Suppressor macrophage treated with lipopolysaccharide for 4 hours (primary cell): ENCODE measurements at places on chromosomes 2 and 18.

DNA sequence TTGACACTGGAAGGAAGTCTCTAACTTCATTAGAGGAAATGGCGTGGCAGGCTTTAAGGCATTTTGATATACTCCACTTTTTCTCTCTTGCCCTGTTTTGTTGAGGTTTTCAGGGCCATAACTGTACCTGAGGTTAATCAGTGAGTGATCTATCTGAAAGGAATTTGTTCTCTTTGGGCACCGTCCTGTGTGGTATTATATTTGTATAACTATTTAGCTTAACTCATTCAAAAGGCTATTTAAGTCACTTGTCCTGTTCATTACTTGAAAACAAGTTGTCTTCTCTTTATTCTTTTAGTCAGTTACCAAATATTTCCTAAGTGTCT lies 180.4 kb downstream of the NEDD4L start:
- no peak for DNase-seq

- no peak for DNase-seq
These were observed 39.5 kb downstream of the MTERF4 start for GRCh38 chr2:241062389-241063092.

DNA sequence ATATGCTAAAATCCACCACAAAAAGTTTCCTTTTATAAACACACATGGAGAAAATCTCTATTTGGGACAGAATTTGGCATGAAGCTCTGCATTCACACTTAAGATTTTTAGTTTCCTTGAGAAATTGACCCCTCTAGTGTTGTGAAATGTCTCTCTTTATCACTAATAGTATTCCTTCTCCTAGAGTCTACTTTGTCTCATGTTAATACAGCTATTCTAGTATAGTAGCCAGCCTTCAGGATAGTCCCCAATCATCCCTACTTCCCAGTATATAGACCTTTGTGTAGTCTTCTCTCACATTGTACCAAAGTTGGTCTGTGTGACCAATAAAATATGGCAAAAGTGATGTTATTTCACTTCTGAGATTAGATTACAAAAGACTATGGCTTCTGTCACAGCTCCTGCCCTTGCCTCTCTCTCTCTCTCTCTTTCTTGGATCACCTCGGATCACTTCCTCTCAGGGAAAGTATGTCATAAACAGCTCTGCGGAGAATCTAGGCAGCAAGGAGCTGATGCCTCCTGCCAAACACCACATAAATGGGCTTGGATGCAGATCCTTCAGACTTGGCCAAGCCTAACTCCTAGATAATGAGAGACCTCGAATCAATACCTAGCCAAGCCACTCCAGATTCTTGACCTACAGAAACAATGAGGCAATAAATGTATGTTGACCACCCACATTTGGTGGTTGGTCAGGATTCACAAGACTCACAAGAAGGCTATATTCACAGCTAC lies 59.7 kb upstream of the NABP1 start:
- peak; percentile 65 for DNase-seq

- no peak for DNase-seq
These were observed 195.5 kb downstream of the LNPK start for GRCh38 chr2:175806570-175806969.

GRCh38 chr2:68438455-68439303 lies 28.4 kb downstream of the FBXO48 start:
- DNase-seq: peak; percentile 72

- DNase-seq: no peak
These were observed 812.5 kb upstream of the CHAC2 start for GRCh38 chr2:52955079-52955478.

DNA sequence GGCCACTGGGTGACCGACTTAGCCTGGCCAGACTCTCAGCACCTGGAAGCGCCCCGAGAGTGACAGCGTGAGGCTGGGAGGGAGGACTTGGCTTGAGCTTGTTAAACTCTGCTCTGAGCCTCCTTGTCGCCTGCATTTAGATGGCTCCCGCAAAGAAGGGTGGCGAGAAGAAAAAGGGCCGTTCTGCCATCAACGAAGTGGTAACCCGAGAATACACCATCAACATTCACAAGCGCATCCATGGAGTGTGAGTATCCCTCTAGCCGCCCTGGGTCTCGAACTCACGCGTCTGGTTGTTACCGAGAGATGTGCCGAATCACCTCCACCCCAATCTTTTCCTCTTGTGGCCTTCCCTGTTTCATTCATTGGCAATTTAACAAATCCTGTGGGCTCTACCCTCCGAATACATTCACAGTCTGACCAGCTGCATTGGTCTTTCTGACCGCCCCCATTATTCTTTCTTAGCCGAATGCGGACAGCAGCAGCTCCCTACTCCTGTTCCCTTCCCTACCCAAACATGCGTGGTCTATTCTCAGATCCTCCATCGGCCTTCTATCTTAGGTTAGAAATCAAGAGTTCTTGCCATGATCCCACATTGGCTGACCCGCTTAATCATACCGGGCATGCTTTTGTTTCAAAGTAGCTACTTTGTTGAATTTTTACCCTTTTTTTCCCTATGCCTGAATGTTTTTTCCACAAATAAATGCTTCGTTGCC lies 631 bp downstream of the RPL31 start:
- DNase-seq: peak; percentile 16

DNA sequence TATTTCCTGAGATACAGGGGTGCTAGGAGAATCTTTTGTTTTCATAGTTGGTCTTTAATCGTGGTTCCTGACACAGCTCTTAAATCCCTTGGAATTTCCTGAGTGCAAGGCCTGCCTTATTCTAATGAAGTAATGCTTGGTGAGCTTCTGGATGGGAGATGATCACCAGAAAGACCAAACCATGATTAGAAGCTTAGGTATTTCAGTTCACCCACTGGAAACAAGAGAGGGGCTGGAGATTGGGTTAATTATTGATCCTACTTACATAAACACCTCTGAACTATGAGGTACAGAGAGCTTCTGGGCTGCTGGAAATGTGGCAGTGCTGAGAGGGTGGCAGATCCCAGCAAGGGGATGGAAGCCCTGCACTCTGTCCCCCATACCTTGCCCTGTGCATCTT lies 406.8 kb downstream of the THSD7B start:
- no peak for DNase-seq

DNA sequence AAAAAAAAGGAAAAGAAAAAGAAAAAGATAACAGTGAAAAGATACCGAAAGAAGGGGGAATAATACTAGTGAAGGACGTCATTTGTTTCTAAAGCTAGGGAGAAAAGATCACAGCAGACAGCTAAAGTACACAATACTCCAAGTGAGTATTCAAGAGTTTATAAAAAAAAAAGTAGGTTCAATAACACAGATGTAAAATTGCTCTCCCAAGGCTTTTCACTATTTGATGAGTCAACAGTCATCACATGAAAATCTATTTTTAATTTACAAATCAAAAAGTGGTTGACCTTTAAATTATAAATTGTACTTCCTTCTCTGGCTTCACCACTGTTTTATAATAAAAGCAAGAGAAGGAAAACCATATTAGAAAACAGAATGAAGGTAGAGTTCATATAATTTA lies 144.0 kb downstream of the ZRANB3 start:
- DNase-seq: no peak

GRCh38 chr2:227460070-227460485 lies 11.9 kb upstream of the AGFG1 start:
- peak; percentile 36 for DNase-seq

DNA sequence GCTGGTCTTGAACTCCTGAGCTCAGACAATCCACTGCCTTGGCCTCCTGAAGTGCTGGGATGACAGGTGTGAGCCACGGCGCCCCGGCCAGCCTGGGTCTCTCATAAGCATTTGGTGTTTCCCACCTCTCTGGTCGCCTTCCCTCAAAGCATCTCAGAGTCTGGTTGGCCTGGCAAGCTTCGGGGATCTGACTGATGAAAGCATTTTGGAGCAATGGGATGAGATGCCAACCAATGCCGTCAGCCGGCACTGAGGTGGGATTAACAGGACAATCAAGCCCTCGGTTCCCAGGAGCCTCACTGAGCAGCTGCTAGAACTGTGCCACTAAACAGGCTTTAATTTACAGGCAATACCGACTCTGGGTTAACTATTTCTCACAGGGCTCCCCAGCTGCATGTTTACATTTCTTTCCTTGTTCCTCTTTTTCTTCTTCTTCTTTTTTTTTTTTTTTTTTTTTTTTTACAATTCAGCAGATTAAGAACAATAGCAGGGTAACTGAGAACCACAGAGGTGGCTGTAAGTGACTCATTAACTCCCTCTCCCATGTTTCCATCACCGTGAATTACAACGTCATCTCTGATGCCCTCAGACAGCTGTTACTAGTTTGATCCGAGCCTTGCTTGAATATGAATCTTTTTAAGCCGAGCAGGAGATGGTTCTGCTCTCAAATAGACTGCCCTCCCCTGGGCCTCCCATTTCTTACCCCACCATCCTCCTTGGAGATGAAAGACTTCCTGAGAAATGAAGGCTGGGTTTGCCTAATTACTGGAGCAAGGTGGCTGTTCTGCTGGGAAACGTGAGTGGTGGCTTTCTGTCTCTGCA lies 37.9 kb downstream of the ODC1 start:
- DNase-seq: peak; percentile 84

- DNase-seq: no peak
These were observed 370.3 kb downstream of the SETBP1 start for GRCh38 chr18:45050712-45051601.

DNA sequence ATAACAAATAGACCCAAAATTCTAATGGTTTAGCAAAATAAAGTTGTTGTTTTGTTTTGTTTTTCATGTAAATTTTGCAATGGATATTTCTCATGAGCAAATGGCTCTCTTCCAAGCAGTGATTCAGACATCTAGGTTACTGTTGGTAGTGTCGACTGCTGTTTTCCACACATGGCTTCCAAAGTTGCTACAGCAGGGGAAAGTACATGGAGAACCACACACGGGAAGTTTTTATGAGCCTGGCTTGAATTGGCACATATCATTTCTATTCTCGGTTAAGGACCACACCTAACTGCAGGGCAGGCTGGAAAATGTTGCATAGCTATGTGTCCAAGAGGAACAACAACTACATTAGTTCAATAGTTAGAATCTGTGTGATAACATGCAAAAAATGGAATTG lies 262.1 kb downstream of the GALNT13 start:
- DNase-seq: no peak

DNA sequence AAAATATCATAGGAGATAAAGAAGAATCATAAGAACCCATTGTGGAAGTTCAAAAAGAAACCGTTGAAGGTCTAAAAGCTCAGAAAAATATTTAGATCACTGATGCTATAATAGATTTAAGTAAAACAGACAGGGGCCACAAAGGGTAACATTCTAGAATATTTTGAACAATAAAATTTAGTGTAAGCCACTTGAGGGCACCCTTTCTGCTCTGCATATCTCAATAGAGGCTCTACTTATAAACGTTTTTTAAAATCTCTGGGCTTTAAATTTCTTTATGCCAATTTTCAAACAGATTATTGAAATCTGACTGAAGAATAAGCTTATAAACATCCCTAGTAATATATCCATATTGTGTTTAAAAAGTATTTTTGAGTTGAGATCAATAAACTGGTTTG lies 57.6 kb upstream of the IL1RL1 start:
- no peak for DNase-seq

DNA sequence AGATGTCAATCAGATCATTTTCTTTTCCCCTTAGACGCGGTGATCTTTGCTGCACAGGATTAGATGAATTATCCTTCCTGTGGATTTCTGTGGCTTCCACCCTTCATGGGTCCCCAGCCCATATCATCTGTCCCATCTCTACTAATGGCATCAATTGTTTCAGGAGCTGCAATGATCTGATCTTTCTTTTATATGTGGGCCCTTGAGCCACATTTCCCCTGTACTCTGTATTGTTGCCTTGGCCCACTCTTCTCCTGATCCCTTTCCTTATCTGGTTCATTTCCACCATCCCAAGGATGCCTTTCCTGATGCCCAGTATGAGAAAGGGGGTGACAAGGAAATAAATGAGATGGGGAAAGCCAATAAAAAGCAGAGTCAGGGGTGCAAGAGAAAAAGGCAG lies 24.7 kb downstream of the SP140 start:
- no peak for DNase-seq

GRCh38 chr18:3851159-3851558 lies 401.2 kb downstream of the TGIF1 start:
- peak; percentile 61 for DNase-seq

DNA sequence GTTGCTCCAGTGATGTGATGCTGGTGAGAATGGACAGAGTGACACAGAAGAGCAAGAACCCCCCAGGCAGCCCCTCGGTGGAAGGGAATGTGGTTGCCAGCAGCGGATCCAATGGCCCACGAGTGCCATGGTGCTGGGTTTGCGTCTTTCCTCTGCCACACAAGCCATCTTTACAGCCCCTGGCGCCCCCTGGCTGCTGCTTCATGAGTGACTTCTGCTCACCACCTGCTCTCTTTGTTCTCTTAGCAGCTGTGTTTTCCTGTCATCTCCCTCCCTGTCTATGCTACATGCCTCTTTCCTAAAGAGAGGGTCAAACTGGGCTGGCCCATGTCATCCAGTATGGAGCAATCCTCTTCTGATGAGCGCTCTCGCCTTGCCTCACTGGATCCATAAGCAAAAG lies 300.0 kb upstream of the SMIM21 start:
- DNase-seq: peak; percentile 30

GRCh38 chr2:128305555-128306080 lies 13.1 kb downstream of the HS6ST1 start:
- DNase-seq: no peak

DNA sequence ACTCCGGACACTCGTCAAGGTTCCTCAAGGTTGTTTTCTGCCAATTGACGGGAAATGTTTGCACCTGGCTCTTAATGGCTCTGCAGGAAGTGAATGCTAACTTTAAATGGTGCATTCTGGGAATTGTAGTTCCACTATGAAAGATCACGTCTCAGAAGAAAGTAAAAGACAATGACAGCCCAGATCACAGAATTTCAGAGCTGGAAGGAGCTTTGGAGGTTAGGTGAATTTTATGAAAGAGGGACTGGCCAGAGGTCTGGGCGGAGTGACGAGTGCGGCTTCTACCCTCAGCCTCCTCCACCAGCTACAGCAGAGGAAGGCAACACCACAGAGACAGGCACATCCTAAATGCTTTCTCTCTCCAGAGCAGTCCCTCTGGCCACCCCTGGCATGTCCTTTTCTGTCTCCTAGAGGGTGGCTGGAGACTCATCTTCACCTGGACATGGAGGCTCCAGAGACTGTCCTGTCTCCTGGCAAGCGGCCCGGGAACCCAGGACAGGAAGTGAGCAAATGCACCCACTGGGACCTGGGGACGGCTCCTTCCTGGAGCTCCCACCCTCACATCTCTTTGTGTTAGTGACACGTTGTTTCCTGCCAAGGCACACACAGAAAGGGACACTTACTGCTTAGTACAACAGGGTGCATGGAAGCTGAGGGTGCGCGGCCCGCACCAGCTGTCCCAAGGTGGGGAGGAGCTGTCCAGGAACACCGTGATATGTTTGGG lies 19.4 kb downstream of the THAP4 start:
- peak; percentile 13 for DNase-seq

- no peak for DNase-seq
These were observed 56.5 kb downstream of the CCBE1 start for GRCh38 chr18:59640721-59641120.

GRCh38 chr18:57004366-57005121 lies 142.3 kb upstream of the BOD1L2 start:
- DNase-seq: peak; percentile 63

- DNase-seq: peak; percentile 96
These were observed 7.9 kb downstream of the PCBP1 start for GRCh38 chr2:70094978-70095719.

GRCh38 chr2:9937968-9938367 lies 13.5 kb upstream of the GRHL1 start:
- no peak for DNase-seq

GRCh38 chr2:46481198-46482193 lies 2.1 kb downstream of the TMEM247 start:
- peak; percentile 77 for DNase-seq

GRCh38 chr18:13267431-13267873 lies 48.9 kb downstream of the LDLRAD4 start:
- no peak for DNase-seq
